ENCODE measurements at places on chromosomes 7 and 10. TPM values are rescaled to one million over a fixed set of nuclear protein-coding genes. Genes with fewer than 3 reads are reported as not detected.

DNA sequence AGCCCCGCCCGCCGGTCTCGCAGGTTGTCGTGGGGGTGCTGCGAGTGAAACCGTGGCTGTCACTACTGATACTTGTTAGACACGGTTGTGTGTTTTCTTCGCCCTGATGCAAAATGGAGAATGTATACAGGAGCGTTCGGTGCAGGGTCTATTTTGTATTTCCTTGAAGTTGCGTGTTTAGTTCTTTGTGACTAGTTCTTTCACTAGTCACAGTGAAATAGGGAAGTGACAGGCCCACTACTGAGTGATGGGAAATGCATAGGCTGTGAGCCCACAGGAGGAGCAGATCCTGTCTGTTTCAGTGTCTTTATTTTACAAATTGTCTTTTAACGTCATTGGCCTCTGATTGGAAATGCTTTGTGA lies 675 bp downstream of the ABRAXAS2 start:
- no peak for DNase-seq

CHST15 gene
- polyA plus RNA-seq = 0.07 TPM

- no peak for DNase-seq
These were observed 51.6 kb downstream of the ST7 start for GRCh38 chr7:117004899-117005298.

- no peak for DNase-seq
These were observed 11.2 kb downstream of the KPNA7 start for GRCh38 chr7:99196536-99197258.

- no peak for DNase-seq
These were observed 153.7 kb downstream of the CDK14 start for GRCh38 chr7:90749774-90750173.

GRCh38 chr7:88317422-88317821 lies 10.7 kb upstream of the STEAP4 start:
- DNase-seq = no peak

MET gene
- not detected for polyA plus RNA-seq

FAM221A gene
- 5.8 TPM for polyA plus RNA-seq

DNA sequence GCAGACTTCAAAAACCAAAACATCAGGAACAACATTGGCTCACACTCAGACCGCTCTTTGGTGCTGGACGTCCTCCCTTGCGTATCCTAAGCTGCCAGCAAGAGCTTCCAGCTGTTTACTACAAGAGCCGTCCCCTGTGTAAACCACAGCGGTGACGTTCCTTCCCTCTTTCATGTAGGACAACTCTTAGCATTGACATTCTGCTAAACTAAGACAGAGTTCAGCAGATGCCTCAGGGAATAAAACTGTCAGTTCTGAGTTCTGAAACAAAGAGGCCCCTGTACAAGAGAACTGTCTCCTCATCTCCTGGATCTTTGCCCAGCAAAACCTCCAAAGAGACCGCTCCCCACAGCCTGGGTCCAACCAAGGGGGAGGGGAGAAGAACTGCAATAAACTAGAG lies 57.8 kb upstream of the OPALIN start:
- no peak for DNase-seq

EPHB6 gene
- polyA plus RNA-seq = 3.8 TPM

DNA sequence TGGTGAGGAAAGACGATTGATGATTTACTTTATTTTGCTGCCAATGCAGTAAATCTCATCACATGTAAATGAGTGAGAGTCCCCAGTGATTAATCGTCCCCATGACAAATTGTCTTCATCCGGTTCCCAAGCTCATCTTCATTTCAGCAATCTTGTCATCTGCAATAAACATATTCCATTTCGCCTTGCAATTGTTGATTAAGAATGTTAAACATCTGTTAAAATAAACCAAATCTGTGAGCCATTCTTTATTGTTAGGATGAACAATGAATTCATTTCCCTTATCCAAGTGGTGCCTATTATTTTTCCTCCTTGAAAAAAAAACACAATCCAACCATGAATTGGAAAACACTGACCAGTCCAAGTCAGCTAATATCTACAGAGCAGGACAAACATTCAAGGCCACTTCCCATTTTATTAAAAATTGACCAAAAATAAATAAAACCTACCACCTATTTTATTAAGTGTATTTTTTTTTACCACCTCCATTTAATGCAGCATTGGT lies 36.5 kb downstream of the NPS start:
- no peak for DNase-seq

SLC16A12 gene
- polyA plus RNA-seq = not detected

DNA sequence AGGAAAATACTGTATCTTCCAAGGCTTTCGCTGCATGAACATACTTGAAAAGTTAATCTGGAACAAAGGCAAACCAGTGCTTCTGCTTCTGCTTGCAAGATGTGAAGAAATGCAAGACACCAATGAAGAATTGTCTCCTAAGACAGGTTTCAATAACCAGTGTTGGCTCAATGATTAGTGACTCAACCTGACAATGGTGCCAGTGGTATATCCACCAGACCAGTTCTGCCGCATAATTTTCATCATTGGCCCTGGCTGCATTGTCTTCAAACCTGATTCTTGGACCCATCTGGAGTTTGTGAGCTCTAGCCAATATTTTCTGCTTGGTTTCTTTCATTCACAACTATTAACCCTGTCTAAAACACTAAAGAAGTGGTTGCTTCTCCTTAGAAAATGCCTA lies 13.6 kb upstream of the STAMBPL1 start:
- DNase-seq = no peak

DNA sequence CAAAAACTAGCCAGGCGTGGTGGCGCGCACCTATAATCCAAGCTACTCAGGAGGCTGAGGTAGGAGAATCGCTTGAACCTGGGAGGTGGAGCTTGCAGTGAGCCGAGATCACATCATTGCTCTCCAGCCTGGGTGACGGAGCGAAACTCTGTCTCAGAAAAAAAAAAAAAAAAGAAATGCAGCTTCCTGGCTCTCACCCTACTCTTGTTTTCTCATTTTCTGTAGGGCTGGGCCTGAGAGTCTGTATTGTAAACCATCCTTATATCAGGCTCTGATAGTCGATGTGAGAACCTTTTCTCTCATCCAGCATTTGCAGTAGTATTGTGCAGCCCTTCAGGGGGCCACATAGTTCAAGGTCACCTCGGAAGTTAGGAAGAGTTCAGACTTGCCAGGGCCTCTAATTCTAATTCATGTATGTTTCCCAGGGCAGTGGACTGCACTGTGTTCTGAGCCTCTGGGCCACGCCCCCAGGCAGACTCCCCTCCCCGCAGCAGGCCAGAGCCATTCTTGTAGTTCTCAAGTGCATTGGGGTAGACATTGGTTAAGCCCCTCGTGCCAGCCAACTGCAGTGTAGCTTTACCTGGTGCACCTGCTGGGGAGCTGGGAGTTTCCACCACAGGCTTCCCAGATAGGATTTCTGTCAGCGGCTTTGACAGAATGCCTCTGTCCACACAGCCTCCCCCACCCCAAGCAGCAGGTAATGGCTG lies 38.3 kb upstream of the PDCD4 start:
- DNase-seq = no peak

DNA sequence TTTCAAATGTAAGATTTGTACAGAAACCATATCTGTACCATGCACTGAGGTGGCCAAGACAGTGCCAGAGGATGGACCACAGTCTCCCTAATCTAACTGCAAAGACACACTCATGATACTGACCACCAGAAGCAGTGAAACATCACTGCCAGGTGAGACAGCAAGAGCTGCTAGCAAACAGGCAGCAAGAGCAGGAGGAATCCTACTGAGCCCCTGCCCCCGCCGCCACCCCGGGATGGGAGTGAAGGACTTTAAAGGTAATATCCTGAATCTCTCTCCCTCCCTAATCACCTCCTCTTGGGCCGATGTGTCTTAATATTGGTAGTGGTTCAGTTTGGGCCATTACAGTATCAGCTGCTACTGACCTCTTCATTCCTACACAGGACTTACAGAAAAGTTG lies 144.3 kb downstream of the XPNPEP1 start:
- DNase-seq = no peak

DNA sequence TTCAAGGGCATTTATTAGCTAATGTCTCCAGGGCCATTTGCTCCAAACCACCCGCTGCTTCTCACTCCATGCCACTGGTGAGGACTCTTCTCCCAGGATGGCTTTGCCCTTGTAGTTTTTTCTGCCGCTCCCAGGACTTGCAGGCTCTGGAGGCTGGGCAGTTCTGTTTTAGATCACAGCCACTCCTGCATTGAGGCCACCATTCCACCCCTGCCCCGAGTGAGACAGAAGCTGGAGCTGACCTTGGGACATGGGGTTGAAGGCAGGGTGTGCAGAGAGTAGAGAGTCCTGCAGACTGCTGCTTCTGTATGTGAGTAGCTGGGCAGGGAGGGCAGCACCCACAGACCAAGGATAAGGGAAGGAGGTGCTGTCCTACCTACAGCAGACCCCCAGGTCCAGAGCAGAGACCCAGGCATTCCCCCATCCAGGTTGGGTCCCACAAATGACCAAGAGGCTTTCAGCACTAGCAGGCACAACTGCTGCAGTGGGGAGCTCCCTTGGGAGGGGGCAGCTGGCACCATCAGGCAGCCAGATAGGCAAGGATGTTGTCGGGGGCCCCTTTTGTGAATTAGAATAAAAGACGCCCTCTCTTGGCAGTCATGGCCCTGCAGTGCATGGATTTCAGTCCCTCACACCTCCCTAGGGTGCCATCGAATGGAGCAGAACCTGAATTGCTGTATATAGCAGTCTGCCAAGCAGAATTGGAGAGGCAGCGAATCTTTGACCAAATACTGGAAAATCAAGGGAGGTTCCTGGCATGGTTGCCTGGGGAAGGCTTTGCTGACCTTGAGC lies 22.7 kb upstream of the ADCYAP1R1 start:
- no peak for DNase-seq

DNA sequence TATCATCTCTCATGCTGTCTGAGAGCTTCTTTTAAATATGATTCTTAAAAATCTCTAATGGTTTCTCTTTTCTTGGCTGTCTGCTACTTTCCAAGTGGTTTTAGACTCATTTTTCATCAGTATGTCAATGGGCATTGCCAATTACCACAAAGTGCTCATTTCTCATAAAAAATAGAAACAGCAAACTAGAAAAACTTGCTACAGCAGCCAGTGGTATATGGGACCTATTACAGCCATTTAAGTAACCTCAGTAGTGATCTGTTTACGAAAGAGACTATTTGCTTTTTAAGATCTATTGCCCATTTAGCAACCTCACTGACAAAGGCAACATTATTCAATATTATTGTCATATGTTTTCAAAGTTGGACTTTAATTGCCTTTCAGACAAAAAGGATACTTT lies 207.1 kb upstream of the RHOBTB1 start:
- DNase-seq = no peak

- no peak for DNase-seq
These were observed 38.8 kb downstream of the MGAM2 start for GRCh38 chr7:142150356-142150755.

DNA sequence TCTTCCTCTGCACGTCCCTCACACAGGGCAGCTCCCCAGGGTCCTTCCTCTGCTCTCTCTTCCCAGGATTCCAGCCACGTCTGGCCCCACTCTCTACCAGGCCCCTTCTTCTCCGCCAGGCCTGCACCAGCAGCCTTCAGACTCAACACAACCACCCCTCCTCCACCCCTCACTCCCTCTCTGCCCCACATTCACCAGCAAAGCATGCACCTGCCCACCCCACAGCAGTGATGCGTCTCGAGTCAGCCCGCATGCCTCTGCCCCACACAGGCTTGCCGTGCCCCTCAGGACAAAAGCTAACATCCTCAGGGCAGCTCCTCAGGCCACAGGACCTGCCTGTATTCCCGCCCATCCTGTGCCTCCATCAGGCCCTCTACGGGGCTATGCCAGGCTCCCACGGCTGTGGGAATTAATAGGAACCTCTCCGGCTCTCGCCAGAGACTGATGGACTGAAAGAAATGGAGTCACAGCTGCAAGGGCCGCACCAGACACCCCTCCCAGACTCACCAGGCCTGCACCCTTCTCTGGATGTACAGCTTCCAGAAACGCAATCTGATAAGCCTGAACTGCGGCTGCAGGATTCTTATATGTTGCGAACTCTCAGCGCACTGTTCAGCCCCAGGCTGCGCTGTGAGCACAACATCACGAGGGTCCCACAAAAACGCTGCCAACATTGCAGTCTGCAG lies 100.1 kb downstream of the CYTH3 start:
- no peak for DNase-seq

DNA sequence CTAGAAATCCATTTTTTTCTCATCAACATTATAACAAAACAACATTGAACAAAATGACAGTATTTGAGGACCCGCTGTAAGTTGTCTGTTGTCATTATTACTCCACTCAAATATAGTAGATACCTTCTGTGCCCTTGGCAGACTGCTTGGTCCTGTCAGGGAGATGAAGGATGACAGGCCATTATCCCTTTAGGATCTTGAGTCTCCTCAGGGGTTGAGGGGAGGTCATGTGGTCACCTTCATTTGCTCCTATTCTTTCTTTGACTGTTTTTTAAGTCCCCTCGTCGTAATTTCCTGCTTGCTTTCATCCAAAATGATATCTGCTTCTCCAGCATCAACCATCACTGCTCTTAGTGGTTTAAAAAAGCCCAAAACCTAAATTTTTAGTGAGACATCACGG lies 2.6 kb upstream of the PIP4K2A start:
- no peak for DNase-seq

DNA sequence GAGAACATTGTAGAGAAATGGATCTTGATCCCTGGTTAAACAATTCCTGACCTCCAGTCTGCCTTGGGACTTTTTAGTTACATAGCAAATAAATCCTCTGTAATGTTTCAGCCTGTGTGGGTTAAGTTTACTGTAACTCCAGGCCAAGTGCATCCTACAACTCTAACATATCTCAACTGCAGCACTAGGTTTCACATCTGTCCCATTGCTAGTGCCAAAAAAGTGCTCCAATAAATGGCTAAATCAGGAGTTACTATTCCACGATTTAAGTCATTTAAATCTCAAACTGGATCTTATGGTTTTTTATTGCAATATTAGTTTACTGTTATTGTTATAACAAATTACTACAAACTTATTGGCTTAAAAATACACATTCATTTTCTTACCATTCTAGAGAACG lies 479.6 kb downstream of the GPAM start:
- no peak for DNase-seq

All from immature natural killer cell (primary cell).